ENCODE measurements at places on chromosomes 2 and 18.

DNA sequence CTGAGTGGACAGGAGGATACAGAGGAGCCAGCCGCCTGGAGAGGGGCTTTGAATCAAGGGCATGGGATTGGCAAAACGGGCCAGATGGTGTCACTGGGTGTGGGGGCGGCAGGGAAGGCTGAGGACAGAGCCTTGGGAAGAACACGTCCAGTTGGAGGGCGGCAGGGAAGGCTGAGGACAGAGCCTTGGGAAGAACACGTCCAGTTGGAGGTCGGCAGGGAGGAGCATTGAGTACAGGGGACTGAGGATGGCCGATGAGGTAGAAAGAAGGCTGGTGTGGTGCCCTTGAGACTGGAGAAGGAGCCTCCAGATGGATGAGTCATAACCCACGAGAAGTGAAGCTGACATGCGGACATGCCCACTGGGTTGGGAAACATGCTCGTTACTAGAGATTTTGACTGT, 4.5 kb downstream of the HES6 start:
- peaks cover 6% of the 10 kb centered on the region for H3K4me1 ChIP-seq
- no peak overlapping the region for H3K4me3 ChIP-seq
- no peak overlapping the region for H3K27ac ChIP-seq
- H3K27me3 ChIP-seq: no peaks in the 10 kb centered on the region

DNA sequence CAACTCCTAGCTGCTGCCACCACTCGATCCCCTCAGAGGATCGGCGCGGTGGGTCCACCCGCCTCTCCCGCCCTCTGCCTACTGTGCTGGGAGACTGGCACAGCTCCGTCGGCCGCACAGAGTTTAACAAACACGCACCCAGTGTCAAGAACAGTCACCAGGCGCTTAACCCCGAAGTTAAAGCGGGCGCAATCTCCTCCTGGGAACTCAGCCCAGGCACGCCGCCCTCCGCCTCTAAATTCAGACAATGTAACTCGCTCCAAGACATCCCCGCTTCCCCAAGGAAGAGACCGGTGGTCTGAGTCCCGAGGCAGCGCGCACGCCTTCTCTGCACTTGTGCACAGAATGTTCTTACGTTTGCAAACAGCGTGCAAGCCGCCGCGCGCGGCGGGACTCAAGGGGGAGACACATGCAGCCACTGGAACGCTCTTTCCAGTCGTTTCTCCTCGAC, 533 bp downstream of the CXCR4 start:
- H3K27ac ChIP-seq: no peak overlapping the region
- peaks cover 59% of the 10 kb centered on the region for H3K27me3 ChIP-seq
- peak overlapping the region; percentile 48 for H3K4me3 ChIP-seq
- H3K36me3 ChIP-seq: no peaks in the 10 kb centered on the region

DNA sequence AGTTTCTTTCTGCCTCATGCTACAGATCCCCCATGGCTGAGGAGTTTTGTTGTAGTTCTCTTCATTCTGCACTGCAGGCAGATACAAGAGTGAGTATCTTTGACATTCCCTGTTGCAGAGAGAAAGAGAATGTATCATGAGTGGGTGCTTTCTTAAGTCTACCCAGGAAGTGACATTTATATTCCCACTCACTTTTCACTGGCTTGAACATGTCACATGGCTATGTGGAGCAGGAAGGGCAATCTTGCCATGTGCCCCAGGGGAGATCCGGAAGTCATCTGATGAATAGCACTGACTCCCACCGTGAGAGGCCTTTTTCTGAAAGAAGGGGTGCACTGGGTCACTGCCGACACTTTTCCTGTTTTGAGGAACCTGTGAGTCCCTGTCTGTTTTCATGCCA, 66.4 kb upstream of the BOD1L2 start:
- no peak overlapping the region for H3K4me3 ChIP-seq
- no peaks in the 10 kb centered on the region for H3K4me1 ChIP-seq
- H3K27ac ChIP-seq: no peak overlapping the region
- H3K27me3 ChIP-seq: no peaks in the 10 kb centered on the region
- H3K36me3 ChIP-seq: no peaks in the 10 kb centered on the region
- no peak for DNase-seq

DNA sequence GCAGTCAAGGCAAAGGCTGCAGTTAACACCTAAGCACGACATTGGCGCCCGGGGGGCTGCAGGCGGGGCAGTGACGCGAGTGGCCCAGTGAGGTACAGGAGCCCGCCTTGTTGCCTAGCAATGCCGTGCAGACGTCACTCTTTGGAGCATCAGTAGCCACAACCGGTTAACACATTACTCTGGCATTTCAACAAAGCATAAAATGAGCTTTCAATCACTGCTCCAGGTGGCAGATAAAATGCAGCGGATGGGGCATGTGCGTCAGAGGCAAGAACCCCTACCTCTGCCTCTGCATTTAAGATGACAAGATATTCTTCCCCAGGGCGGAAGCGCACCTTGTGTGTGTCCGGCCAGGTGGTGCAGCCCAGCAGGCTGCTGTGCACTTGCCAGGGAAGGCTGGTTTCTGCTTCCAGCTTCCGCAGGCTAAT, 139.4 kb downstream of the MTCL1 start:
- no peaks in the 10 kb centered on the region for H3K36me3 ChIP-seq
- no peak overlapping the region for H3K27ac ChIP-seq
- no peak for DNase-seq

All from gastrocnemius medialis (tissue), 4 donors.